PC-9 (cell line): ENCODE measurements at places on chromosomes 2 and 18. TPM values are rescaled to one million over a fixed set of nuclear protein-coding genes. Genes with fewer than 3 reads are reported as not detected.
A peak's percentile ranks its signal among the peaks of the same experiment; 100 is the strongest.

The C2orf92 gene
- 11.2 and 14.0 TPM in 2 replicates for total RNA-seq

GRCh38 chr2:101115664-101116063 is 35.5 kb downstream of the TBC1D8 start:
- peak overlapping the region; percentile 88 for H3K27ac ChIP-seq
- H3K4me1 ChIP-seq, result peaks cover 92% of the 10 kb centered on the region
- no peak for DNase-seq
- no peak overlapping the region for H3K4me3 ChIP-seq
- H3K36me3 ChIP-seq, result peaks cover 7% of the 10 kb centered on the region; the same call in 1 of the 2 replicates
- no peaks in the 10 kb centered on the region for H3K27me3 ChIP-seq

The SCYGR4 gene
- total RNA-seq, result not detected in 2 replicates

The BOLL gene
- not detected in 2 replicates for total RNA-seq

- H3K27ac ChIP-seq, result peak overlapping the region; percentile 58
- H3K4me3 ChIP-seq, result no peak overlapping the region
- DNase-seq, result no peak
These were observed 49.9 kb upstream of the EML6 start for GRCh38 chr2:54673501-54673998.

DNA sequence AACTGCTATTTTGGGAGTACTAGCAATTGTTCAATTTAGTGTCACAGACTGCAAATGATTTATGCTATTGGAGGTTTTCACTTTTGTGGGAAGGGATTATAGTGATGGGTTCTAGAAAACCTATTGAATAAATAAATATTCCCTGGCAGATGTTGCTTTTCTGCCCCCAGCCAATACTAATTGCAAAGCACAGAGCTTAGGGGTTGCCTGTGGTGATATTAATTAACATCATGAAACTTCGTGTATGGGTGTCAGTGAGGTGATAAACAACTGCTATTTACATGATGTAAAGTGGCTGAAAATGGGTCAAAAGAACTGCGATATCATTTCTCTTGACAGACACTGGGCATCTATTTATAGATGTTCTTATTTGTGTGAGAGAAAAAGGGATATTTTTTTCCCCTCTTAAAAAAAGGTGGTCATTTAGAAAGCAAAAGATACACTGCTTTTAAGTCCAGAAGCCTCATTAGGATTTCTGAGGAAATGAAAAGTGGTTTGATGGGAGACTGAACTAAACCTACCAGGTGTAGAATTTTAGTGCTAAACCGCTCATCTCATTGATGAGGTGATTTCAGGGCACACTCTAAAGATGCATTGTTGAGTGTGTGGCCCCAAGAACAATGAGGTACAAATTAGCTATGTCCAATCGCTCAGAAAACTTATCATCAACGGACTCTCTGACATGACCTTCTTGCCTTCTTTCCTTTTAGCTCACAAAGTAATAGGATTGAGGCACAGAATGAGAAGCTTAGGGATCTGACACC is 116.7 kb upstream of the CHST9 start:
- no peak overlapping the region for H3K4me3 ChIP-seq
- no peak for DNase-seq
- no peaks in the 10 kb centered on the region for H3K36me3 ChIP-seq

The SLC9A4 gene
- total RNA-seq, result 0.85 and 1.1 TPM in 2 replicates

DNA sequence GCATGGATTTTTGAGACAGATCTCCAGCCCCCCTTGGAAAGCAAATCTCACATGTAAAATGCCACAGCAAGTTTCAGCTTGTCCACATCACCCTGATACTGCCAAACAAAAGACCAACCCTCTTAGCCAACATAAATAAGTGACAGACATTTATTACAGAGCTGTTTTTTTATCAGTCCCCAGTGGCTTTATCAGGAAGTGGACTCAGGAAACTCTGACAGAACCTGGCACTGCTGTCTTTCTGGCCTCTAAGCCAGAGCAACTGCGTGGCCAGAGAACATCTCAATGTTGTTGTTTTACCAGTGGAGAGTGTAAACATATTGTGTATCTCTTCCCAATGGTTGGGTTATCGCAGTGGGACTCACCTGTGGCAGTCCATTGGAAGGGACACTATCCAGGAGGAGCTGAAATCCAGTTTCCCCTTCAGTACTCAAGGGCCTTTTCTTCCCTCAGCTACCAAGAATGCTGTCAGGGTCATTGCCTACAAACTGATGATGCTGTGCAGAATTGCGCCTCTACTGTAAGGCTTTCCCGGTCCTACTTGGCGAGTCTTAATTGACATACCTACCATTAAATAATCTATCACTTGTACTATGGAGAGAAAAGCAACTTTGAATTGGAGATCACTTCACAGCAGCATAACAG is 22.0 kb downstream of the SLC14A1 start:
- H3K4me3 ChIP-seq, result no peak overlapping the region
- H3K27me3 ChIP-seq, result no peaks in the 10 kb centered on the region
- no peaks in the 10 kb centered on the region for H3K36me3 ChIP-seq

The UPP2 gene
- not detected in 2 replicates for total RNA-seq

DNA sequence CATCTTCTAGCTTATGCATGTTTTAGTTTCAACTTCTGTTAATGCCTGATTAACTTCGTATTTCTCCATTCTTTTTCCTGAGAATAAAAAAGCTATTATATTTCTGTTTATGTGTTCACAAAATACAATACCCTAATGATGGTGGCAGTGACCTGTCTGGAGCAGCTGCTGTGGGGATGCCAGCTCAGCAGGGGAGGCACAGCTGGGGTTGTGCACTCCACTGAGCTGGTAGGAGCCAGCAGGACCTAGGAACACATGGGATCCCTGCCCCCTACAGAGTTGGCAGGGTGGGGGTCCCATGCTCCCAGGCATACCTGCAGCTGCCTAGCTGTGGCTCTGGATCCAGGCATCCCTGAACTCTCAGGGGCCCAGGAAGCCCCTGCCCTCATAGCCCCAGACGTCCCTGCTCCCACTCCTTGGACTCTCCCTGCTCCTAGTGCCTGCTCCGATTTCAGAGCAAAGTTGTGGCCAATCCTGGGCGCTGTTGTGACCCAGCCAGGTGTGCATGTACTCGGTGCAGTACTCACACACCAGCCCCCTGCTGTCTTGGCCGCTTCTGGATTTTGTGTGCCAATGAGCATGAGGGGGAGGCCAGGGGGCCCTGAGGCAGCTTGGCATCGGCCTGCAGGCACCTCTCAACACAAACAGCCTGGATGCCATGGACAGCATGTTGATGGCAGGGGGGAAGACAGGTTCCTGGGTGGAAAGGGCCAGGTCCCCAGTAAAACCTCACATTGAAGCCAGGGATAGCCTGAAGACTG is 546.0 kb downstream of the ZNF804A start:
- H3K4me1 ChIP-seq, result no peaks in the 10 kb centered on the region
- no peak overlapping the region for H3K4me3 ChIP-seq
- DNase-seq, result no peak
- H3K27me3 ChIP-seq, result no peaks in the 10 kb centered on the region
- no peaks in the 10 kb centered on the region for H3K36me3 ChIP-seq

The IGFBP5 gene
- total RNA-seq, result 5.5 and 10.0 TPM in 2 replicates

GRCh38 chr2:49162151-49162550 is 7.8 kb upstream of the FSHR start:
- H3K36me3 ChIP-seq, result no peaks in the 10 kb centered on the region
- H3K4me1 ChIP-seq, result no peaks in the 10 kb centered on the region
- H3K4me3 ChIP-seq, result no peak overlapping the region
- H3K27ac ChIP-seq, result no peak overlapping the region
- no peaks in the 10 kb centered on the region for H3K27me3 ChIP-seq
- no peak for DNase-seq

The INHA gene
- total RNA-seq, result 5.2 and 9.1 TPM in 2 replicates

- no peak overlapping the region for H3K4me3 ChIP-seq
- no peak overlapping the region for H3K27ac ChIP-seq
- no peak for DNase-seq
- no peaks in the 10 kb centered on the region for H3K36me3 ChIP-seq
These were observed 12.2 kb downstream of the CXCR2 start for GRCh38 chr2:218138047-218138446.

- peaks cover 23% of the 10 kb centered on the region for H3K4me1 ChIP-seq
- peak overlapping the region; percentile 39; the same call in 1 of the 2 replicates for H3K4me3 ChIP-seq
- peak; percentile 94 for DNase-seq
- H3K36me3 ChIP-seq, result no peaks in the 10 kb centered on the region
- H3K27ac ChIP-seq, result peak overlapping the region; percentile 83
These were observed 61.0 kb upstream of the TAF1B start for GRCh38 chr2:9782197-9782719.

- DNase-seq, result no peak
- no peaks in the 10 kb centered on the region for H3K36me3 ChIP-seq
- H3K27ac ChIP-seq, result no peak overlapping the region
These were observed 14.4 kb upstream of the WDR75 start for GRCh38 chr2:189426886-189427285.

The LAMA3 gene
- 44.4 and 54.7 TPM in 2 replicates for total RNA-seq

The REG1B gene
- not detected in 2 replicates for total RNA-seq

The FAM161A gene
- 8.4 and 12.2 TPM in 2 replicates for total RNA-seq

- no peak overlapping the region for H3K4me3 ChIP-seq
- DNase-seq, result no peak
- H3K27ac ChIP-seq, result no peak overlapping the region
- no peaks in the 10 kb centered on the region for H3K4me1 ChIP-seq
- H3K36me3 ChIP-seq, result no peaks in the 10 kb centered on the region
These were observed 31.0 kb downstream of the ACVR1 start for GRCh38 chr2:157845081-157845480.
